Stimulated activated CD8-positive, alpha-beta memory T cell treated with anti-CD3 and anti-CD28 coated beads, Interleukin-12 subunit alpha, Interleukin-12 subunit beta, amount 100 ng/mL, for 1 hour (primary cell): ENCODE measurements at places on chromosomes 1 and 21.

- no peak for DNase-seq
These were observed 199.4 kb downstream of the GABPA start for GRCh38 chr21:25934130-25934529.

DNA sequence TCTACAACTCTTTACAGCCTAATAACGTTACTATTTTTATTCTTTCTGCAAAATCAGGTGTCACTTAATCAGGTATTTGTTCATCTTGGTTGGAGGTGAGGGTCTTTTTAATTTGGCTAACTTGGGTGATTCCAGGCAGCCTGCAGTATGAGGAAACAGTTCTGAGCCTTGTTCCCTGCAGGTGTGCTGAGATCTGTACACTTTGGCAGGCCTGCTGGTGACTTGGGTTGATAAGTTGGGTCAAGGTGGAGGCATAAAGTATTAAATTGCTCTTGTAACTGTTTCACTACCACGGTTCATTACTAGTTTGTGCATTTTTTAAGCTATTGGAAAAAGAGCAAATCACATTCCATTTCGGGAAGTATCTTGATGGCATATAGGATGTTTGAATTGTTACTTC, 10.0 kb downstream of the MAP3K21 start:
- no peak for DNase-seq

DNA sequence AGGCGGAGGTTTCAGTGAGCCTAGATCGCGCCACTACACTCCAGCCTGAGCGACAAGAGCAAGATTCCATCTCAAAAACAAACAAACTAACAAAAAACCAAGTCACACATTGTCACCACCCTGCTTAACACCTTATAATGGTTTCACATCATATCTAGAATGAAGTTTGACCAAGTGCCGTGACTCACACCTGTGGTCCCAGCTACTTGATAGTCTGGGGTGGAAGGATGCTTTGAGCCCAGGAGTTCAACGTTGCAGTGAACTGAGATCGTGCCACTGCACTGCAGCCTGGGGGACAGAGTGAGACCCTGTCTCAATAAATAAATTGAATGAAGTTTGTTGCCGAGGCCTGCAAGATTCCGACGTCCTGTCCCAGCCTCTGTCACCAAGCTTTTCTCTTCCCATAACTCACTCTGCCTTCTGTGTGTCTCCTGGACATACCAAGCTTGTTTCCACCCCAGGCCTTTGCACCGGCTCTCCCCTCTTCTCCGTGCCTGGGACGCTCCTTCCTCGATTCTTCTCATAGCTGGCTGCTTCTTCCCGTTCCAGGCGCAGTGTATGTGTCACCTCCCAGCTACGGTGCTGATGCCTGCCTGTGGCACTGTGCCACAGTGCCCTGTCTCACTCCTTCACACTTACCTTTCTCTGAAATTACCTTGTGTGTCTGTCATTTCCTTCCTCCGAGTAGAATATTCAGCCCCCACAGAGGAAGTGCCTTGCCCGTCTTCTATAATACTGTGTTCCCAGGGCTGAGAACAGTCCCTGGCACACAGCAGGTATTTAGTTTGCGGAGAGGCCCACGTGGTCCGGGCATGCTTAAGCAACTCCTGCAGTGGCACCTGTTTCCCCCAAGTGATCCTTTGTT, 3.8 kb upstream of the SELENON start:
- no peak for DNase-seq

GRCh38 chr1:181103399-181103798, 14.9 kb downstream of the IER5 start:
- DNase-seq, result no peak

DNA sequence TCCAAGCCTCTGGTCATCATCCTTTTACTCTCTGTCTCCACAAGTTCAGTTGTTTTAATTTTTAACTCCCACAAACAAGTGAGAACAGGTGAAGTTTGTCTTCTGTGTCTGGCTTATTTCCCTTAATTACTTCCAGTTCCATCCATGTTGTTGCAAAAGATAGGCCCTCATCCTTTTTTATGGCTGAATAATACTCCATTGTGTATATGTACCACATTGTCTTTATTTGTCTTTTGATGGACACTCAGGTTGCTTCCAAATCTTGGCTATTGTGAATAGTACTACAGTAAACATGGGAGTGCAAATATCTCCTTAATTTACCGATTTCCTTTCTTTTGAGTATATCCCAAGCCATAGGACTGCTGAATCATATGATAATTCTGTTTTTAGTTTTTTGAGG, 262.5 kb downstream of the HHAT start:
- no peak for DNase-seq

GRCh38 chr1:2242814-2243725, 15.0 kb downstream of the SKI start:
- no peak for DNase-seq

- DNase-seq, result no peak
These were observed 315.7 kb upstream of the USP25 start for GRCh38 chr21:15414057-15414456.

GRCh38 chr21:43328185-43328957, 98.6 kb downstream of the SIK1 start:
- no peak for DNase-seq

DNA sequence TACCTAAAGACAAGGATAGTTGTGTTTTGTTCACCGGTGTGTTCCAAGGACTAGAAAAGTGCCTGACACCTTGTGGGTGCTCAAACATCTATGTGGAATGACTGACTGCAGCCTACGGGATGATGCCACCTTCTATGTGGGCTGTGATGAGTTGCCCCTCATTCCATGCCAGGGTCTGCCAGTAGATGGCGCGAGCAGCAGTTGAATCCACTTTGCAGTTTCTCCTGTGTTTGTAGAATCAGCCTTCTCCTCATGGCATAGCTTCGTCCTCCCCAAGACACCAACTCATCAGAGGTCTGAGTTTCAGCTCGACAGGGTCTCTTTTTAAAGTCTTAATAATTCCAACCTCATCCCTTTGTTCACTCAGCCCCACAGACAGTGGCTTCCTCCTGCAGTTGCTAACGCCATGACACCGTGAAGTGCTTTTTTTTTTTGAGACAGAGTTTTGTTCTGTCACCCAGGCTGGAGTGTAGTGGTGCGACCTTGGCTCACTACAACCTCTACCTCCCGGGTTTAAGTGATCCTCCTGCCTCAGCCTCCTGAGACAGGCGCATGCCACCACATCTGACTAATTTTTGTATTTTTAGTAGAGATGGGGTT, 133.7 kb downstream of the CAPN8 start:
- peak; percentile 31 for DNase-seq

DNA sequence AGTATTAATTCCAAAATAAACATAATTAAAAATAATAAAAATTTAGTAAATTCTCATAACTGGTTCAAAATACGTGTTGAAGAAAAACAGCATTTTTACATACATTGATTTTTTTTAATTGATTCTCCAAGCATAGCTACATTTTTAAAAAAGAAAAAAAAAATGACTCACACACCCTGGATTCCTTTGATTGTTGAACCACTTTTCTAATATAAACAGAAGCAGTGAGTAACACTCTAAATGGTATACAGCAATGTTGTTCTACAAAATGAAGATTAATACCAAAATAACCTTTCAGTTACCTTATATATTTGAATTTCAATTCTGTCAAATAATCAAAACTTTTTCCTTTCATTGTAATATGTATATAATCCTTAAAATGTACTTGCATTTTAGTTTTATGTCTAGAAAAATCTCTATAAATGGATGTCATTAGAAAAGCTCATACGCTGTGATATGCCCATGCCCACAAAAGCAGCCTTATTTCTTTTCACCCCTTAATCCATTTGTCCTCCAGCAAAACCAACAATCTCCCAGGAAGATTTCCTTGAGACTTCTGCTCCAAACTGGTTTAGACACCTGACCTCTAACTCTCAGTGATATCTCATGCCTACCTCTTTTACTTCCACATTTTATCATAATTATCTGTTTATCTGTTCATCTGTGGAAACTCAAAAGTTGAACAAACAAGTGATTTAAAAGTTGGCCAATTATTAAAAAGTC, 246.4 kb upstream of the NR5A2 start:
- DNase-seq, result no peak

GRCh38 chr21:45166931-45167330, 92.6 kb downstream of the ADARB1 start:
- DNase-seq, result no peak

DNA sequence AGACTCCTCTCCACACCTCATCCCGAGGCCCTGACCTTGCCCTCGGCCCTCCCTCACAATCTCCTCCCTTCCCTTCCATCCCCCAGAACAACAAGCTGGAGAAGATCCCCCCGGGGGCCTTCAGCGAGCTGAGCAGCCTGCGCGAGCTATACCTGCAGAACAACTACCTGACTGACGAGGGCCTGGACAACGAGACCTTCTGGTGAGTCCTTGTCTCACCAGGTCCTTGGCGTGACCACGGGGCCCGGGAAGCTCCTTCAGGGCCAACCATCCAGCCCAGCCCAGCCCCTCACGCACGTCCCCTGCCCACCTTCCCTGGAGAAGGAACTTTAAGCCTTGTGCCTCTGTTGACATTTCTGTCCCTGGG, 15.6 kb downstream of the PODN start:
- DNase-seq, result no peak

GRCh38 chr1:13763222-13763621, 63.2 kb downstream of the PRDM2 start:
- no peak for DNase-seq

DNA sequence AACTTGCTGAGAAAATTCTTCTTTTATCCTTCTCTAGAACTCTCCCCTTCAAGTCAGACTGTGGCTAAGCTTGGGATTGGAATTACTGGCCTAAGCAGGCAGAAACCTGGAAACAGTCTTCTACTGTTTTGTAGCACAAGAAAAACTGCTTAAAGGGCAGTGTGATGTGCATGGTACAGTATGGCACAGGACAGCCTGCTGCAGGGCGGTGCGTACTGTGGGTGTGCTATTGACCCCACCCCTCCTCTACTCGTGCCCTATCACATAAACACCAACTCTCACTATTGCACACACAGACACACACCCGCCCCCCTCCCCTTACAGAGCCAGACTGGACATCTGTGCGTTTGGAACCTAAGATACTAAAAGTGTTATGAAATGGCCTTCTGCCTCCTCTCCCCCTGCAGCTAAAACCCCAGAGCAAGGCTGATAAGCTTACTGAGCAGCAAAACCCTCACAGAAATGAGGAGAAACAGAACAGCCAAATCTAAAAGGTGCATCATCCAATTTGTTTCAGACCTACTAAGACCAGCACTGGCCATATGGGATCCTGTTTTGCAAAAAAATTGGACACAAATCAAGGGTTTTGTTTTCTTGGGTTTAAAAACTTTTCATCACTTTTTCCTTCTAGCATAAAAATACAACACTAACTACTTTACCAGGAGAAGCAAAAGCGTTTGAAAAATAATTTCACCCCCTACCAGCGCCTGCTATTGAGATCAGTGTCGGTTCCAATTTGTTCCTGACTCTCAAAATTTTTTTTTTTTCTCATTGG, 355.8 kb upstream of the LYPLAL1 start:
- DNase-seq, result no peak

GRCh38 chr1:223486932-223487886, 94.0 kb downstream of the CCDC185 start:
- no peak for DNase-seq

GRCh38 chr1:198655459-198656121, 16.8 kb downstream of the PTPRC start:
- no peak for DNase-seq

GRCh38 chr1:24900985-24901781, 28.9 kb downstream of the RUNX3 start:
- DNase-seq, result no peak

- no peak for DNase-seq
These were observed 12.9 kb upstream of the FTCD start for GRCh38 chr21:46168238-46168637.

GRCh38 chr1:245099401-245099800, 55.4 kb upstream of the KIF26B start:
- DNase-seq, result no peak

DNA sequence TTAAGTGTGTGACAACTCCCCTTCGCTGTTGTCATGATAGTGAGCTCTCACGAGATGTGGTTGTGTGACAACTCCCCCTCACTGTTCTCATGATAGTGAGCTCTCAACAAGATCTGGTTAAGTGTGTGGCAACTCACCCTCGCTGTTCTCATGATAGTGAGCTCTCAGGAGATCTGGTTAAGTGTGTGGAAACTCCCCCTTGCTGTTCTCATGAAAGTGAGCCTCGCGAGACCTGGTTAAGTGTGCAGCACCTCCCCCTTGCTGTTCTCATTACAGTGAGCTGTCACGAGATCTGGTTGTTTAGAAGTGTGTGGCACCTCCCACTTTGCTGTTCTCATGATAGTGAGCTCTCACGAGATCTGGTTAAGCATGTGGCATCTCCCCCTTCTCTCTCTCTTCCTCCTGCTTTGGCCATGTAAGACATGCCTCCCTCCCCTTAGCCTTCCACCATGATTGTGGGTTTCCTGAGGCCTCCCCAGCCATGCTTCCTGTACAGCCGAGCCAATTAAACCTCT, 25.1 kb upstream of the LSS start:
- DNase-seq, result no peak

- DNase-seq, result peak; percentile 48
These were observed at the start of gene FAM89A for GRCh38 chr1:231040019-231040799. FAM89A (minus strand) TSS chr1:231040254; CDS start chr1:231040211, 43 bp downstream.

GRCh38 chr1:7658099-7658498, 113.0 kb upstream of the VAMP3 start:
- DNase-seq, result no peak

- DNase-seq, result no peak
These were observed 224.7 kb downstream of the GRIK1 start for GRCh38 chr21:29715089-29715488.
